ENCODE measurements at places on chromosomes 7 and 10.

GRCh38 chr7:82152858-82153257 lies 290.7 kb downstream of the CACNA2D1 start:
- no peak for DNase-seq

DNA sequence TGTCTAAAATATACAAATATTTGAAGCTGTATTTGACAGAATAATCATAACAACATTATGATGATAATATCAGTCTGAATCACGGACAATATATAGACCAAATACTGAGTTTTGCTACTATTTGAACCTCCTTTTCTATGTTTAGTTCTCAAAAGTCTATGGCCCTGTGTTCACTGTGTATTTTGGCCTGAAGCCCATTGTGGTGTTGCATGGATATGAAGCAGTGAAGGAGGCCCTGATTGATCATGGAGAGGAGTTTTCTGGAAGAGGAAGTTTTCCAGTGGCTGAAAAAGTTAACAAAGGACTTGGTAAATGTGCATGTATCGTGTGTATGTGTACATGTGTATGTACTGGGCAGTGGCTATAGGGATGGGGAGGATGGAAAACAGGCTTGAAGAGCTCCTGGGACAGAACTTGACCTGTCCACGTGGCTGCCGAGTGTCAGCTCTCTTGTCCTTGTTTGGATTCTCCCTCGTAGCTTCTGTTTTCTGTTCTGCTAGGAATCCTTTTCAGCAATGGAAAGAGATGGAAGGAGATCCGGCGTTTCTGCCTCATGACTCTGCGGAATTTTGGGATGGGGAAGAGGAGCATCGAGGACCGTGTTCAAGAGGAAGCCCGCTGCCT lies 4.2 kb downstream of the CYP2C18 start:
- DNase-seq, result no peak

DNA sequence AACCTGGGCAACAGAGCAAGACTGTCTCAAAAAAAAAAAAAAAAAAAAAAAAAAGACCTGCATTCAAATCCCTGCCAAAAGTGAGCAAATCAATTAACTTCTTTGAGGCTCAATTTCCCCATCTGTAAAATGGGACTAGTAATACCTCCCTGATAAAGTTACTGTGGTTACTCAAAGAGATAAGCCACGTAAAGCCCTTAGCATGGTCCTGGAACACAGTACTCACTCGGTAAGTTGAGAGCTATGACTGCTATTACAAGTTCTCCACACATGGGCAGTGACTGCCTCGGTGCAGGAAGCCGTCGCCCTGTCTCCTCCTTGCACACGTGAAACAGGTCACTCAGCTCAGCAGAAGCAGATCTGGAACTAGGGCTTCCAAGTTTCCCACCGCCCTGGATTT lies 37.9 kb downstream of the DDIT4 start:
- no peak for DNase-seq

DNA sequence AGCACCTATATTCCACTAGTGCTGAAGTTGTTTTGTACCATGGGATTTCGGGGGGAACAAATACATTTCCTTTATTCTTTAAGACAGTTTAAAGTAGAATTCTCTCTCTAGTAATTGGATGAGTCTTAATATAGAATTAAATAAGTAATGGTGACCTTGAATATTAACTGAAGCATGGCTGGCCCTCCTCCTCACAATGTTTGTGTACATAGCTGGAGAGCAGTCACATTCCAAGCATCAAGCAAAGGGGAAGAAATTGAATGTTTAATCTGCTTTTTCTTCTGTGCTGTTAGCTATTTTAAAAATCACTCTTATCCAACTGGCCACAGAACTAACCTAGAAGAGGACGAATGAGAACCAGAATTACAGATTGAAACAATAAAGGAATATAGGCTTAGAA lies 906.9 kb downstream of the CCSER2 start:
- DNase-seq, result no peak

DNA sequence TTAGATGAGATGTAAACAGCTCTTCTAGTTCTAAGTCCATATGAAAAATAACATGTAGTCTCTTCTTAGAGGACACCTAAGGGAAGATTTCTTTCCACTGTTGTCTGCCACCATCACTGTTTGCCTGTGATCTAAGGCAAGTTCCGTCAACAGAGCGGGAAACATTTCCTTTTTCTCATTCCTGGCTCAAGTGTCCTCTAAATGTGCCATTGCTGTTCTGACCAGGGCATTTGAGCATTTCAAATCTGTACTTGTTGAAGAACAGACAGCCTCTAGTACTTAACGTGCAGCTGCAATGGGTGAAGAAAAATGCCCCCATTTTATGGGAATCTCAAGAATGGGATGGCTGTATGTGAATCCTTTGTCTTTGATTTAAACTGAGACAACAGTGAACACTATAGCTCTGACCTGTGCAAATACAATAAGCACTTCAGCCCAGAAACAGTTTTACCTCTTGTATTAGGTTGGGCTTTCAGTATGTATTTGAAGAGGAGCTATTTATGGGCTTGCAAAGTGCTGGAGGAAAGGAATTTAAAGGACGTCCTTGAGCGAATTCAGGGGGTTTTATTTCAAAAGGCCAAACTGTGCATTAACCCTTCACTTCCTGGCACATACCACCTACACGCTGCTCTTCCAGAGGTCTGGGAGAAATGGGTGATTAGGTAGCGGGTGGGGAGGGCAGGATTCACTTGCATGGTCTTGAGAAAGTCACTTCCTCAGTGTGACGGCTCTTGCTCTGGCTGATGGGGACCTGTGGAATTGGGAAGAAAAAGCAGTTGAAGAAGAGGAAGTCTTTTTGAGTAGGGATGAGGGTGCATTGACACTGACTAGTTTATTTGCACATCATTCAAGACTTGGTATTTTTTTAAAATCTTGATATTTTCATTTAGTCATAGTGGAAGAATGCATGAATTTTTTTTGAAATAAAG lies 66.1 kb downstream of the THNSL1 start:
- DNase-seq, result no peak

GRCh38 chr7:42689626-42690025 lies 222.2 kb downstream of the C7orf25 start:
- DNase-seq, result no peak

GRCh38 chr10:113576852-113577251 lies 24.0 kb downstream of the HABP2 start:
- no peak for DNase-seq

GRCh38 chr10:49690698-49691356 lies 11.4 kb downstream of the C10orf53 start:
- DNase-seq, result no peak

- no peak for DNase-seq
Measured at GRCh38 chr10:5545778-5546710, 21.3 kb downstream of the CALML3 start.

GRCh38 chr10:129134371-129134770 lies 332.7 kb upstream of the MGMT start:
- no peak for DNase-seq

DNA sequence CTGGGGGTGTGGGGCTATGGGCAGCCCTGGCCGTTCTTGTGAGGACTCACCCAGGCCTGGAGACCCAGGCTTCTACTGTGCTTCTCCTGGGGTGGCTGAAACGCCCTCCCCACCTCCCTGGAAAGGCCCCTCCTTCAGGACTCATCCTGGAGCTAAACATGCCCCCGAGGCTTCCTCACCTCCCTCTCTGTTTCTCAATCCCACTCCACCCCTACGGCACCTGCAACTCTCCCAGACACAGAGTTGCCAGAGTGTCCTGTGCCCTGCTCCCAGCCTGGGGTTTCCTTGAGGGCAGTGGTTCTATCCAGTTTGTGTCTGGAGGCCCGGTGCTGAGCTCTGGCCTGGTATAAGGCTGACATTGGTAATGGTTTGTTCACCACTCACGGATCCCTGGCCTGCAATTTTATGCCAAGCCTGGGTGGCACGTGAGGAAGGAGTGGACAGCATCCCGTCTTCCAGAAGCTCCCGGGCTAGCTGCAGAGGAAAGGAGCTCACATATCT lies 68.0 kb downstream of the GRID1 start:
- DNase-seq, result no peak

DNA sequence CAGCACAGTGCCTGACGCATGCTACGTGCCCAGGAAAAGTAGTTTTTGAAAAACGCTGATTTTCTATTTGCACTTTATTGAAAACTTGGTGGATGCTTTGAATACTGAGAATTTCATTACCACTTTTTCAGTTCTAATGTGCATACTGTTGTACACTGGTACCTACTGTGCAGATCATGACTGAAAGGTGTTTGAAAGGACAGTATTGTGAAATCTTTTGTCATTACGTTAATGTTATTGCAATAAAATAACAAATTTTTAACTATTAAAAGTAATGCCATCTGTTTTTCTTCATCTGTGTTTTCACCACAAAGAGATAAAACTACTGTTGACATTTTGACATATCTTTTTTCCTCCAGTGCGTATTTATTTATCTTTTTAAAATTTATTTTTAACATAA lies 42.1 kb downstream of the CNNM2 start:
- DNase-seq, result no peak

DNA sequence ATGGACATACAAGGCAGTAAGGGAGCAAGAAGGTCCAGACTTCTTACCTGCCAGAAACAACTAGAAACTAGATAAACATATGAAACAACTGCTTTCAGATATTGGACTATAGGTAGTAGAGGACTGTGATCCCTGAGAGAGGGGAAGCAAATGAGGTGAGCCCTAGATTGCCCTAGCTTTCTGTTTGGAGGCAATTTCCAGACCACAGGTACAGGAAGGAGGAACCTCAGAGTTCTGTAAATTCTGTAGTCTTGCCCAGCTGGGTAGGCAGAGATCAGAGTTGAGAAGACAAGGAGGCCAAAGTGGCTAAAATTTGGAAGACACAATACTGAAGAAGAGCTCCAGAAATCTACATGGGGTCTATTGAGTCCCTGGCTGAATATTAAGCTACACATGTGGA lies 21.0 kb downstream of the CDK6 start:
- DNase-seq, result no peak

DNA sequence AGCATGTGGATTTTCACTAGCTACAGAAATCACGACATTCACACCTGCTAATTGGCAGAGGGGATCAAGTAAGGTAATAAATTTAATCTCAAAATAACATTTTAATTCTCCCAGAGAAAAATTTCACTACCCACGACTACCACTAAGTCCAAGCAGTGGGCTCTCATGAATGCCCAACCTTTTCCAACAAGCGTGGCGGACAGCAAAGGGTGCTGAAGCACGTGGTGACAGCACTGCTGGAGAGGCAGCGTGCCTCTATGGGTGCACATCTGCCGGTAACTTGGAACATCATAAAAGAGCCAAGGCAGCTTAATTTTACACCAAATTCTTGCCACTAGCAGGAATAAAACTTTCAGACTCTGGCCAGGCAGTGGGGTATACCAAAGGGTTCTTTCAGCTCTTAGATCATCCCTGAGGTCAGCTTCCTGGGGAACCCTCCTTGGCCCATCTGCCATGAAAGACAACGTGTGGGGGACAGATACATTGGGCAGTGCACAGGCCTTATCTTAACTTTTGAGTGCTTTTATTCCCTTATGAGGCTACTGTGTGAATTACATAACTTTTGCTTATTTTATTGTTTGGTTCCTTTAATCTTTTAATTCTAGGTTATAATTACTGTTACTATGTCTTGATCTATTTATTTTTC lies 206.7 kb upstream of the KCTD7 start:
- no peak for DNase-seq

DNA sequence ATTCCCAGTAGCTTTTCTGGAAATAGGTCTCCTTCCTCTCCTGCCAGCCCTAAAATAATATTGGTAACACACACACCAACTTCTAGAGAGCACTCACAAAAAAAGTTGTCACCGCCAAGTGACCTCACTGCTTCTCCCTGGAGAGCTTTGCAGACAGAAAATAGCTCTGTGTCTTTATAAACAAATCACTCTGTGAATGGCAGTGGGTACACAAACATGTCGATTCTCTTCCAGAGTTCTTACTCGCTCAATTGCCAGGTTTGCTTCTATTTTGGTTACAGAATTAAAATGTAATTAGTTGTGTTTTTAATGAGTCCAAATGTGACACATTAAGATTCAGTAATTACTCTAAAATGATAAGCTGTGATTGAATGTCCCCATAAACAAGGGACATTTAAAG lies 649.2 kb upstream of the C7orf33 start:
- no peak for DNase-seq

GRCh38 chr10:24351961-24352360 lies 143.0 kb downstream of the KIAA1217 start:
- no peak for DNase-seq

DNA sequence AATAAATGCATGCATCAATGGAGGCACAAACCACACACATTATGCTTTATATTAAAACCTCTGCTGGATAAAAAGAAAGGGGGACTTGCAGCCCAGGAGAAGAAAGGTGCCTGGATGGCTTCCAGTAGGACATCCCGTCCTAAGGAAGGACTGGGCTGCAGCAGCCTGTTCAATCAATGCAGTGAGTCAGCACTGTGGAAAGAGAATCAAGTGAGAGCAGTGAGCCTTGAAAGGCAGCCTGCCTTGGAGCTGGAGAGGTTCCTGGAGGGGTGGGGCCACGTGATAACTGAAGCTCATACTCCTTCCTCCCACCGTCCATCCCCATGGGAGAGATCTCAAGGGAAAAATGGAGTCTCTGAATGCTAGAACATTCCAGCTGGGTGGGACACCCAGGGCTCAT lies 501.2 kb downstream of the ADRA2A start:
- DNase-seq, result no peak

DNA sequence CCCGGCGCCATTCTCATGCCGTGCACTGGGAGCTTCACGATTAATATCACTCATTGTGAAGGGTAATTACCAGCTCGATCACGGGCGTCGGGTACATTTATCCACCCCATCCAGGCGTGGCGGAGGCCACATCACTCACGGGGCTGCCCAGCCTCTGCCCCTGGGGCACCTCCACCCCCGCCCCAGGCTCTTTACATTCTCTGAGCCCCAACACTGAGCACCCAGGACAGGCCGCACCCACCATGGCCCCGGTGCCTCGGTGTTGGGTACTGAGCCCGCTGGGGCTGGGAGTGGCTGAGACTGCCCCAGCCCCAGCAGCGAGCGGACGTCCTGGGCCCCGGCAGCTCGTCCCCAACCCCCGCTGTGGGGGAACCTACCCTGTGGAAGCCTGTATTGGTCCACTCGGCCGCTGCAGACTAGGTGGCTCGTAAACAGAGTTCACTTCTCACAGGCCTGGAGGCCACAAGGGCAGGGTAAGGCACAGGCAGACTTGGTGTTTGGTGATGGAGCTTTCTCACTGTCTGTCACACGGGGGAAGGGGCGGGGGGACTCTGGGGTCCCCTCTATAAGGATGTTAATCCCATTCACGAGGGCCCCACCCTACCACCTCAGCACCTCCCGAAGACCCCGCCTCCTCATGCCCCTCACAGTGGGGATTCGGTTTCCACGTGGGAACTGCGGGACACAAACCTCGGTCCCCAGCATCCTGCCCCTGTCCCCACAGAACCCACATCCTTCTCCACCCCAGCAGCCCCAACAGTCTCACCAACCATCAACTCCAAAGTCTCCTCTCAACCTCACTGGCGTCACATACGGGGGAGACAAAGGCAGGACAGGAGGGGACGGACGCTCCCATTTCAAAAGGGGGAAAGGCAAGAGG lies 184.1 kb downstream of the ELFN1 start:
- DNase-seq, result no peak

- no peak for DNase-seq
Measured at GRCh38 chr10:72337039-72337629, 17.6 kb downstream of the DNAJB12 start.

- DNase-seq, result no peak
Measured at GRCh38 chr10:27692663-27693062, 53.0 kb downstream of the MKX start.

All from stimulated activated CD8-positive, alpha-beta memory T cell treated with anti-CD3 and anti-CD28 coated beads, Interleukin-4, amount 100 ng/mL, for 1 hour (primary cell).